ENCODE measurements at places on chromosomes 12 and 14.

DNA sequence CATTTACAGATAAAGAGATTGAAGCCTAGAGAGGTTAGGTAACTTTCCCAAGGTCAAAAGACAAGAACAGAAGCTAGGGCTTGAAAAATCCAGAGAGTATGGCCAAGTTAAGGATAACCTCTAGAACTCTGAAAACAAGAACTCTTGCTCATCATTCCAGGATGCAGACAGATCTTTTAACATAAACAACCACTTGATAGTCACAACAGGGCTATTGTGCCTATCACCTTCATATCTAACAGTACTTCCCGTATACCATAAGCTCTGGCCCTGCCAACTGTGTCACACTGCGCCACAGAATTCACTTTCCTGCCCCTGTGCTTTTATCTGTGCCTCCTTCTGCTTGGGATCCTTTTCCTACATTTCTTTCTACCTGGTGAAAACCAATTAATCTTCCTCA lies 18.2 kb downstream of the ERP29 start:
- no peak for DNase-seq

GRCh38 chr12:56362130-56363059 lies at the start of gene APOF:
APOF (minus strand) TSS chr12:56362857; CDS start chr12:56362745, 112 bp downstream.
- no peak for DNase-seq

DNA sequence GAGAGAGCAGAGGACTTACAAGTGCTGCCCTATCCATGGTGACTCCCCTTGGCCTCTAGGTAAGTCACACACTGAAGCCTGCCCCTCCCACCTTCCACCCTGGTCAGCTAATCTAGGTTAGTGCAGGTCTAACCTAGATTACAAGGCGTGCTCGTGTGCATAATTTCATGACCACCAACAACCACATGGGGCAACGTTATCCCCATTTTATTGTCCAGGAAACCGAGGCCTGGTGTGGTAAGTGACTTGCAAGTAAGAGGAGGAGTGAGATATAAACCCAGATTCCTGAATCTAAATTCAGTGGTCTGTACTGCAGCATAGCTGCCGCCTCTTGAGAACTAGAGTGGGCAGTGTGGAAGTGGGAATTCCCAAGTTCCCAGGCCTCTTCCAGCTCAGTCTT lies 171.1 kb downstream of the DAD1 start:
- no peak for DNase-seq

- no peak for DNase-seq
Observed at GRCh38 chr12:119630962-119631550, 36.9 kb upstream of the PRKAB1 start.
